ENCODE measurements at places on chromosomes 1 and 21.

GRCh38 chr1:185334182-185334581, 17.1 kb upstream of the IVNS1ABP start:
- no peak for DNase-seq

DNA sequence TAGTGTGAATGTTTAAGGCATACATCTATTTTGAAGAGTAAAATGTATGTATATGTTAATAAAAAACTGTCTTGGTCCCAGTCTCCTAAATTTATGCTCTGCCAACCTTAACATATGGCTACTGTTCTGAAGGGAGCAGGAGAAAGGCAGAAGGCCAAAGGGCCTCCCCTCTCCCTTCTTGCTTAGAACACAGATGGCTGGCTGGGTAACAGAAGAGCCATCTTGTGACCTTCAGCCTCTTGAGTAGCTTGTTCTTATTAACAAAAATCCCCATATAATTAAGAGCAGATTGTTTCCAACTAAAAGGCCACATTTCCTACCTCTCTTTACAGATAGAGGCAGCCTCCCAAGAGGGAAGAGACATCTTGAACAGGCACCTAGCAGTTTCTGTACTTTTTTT, 36.1 kb downstream of the EPB41 start:
- DNase-seq: no peak

DNA sequence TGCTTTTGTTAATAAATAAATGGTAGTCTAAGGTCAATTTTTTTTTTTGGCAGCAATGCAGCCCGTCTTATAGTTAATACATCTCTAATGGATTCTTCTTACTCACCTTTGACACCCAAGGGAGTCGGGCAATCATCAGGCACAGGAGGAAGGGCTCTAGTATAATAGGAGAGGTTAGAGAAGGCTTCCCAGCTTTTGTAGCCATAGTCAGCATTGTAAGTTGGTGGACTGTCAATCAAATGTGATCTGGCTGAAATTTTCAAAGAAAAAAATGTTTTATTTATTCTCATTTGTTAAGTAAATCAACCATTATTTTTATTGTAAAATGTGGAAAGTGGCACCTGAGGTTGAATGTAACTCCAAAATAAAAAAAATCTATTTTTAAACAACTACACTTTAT, 2.1 kb downstream of the PTGS2 start:
- no peak for DNase-seq

DNA sequence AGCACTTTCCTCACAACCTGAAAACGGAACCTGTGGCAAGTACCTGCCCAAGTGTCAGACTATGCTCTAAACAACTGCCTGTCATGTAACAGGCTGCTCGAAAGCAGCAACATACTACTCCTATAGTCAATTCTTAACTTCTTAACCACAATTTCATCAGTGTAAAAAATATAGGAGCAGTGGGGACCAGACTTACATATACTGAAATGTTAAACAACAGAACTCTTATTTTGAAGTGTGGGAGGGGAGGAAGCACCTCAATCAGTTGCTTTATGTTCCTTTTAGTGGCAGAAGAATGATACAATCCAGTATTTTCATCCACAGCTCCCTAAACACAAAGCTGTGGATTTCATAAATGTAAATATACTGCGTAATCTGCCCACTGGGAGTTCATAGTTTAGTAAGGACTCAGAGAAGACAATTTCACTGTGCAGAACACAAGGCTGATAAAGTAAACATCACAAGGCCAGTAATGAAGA, 44.2 kb downstream of the WLS start:
- no peak for DNase-seq

DNA sequence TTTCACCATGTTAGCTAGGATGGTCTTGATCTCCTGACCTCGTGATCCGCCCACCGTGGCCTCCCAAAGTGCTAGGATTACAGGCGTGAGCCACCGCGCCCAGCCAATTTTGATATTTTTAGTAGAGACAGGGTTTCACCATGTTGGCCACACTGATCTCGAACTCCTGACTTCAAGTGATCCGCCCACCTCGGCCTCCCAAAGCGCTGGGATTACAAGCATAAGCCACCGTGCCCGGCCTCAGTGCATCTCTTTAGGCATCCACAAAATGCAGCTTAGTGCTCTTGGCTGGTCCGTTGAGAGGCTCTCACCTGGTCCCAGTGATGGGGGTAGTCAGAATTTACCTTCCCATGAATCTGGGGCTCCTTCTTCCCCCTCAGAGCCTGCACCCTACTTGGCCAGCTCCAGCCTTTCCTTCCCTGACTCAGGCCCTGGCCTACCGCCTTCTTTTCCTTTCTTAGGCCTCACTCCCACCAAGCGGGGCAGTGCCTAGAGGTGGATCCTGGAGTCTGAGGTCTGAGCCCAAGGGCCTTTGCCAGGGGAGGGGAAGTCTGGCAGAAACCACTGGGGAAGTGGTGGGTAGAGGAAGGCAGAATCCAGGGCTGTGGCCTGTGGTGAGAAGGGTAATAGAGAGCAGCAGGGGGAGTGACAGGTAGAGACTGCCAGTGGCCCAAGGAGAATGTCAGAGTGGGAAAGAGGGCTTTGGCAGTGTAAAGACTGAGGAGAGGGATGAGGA, 3.7 kb downstream of the LENEP start:
- no peak for DNase-seq

- peak; percentile 48 for DNase-seq
Observed at GRCh38 chr1:39214998-39215873, 10.7 kb downstream of the MACF1 start.

DNA sequence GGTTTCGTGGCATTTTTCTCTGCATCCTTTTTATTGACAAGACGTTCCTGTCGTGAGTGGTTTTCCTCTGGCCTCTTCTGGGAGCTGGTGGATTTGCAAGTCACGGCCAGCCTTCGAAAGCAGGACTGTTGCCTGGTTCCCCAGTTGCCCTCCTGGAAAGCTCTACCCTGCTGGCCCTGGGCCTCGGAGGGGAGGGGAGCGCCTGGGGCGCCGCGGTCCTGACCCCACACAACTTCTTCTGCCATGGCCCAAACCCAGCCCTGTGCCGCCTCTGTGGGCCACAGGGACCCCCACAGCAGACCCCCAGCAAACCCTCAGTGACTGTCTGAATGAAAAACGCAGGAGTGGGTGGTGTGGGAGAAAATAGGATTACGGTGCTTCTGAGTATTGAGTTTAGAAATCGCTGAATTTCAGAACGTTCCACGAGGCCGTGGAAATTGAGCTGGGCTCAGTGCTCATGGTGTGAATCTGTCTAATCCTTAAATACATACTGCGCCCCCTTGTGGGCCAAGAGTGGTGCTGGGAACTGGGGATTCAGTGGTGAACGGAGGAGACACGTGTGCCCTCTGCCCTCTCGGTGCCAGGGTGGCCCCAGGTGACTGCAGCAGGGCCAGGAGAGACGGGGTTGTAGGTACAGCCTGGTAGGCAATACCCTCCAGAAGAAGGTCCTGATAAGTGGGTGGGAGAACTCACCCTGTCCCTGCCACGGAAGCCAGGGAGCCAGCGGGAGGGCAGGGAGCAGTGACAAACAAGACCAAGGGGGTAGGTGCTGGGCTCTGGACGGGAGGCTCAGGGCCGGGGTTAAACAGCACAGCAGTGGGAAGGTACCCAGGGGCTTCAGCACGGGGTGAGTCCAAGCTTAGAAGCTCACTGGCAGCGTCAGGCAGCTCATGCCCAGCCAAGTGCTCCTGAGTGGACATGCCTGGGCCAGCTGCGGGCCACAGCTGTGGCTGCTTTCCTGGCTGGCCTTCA, 101.2 kb upstream of the COL6A1 start:
- DNase-seq: peak; percentile 70

- no peak for DNase-seq
Observed at GRCh38 chr1:155134322-155134721, 1.3 kb upstream of the SLC50A1 start.

- peak; percentile 53 for DNase-seq
Observed at GRCh38 chr1:209755926-209756614, at the start of gene TRAF3IP3. TRAF3IP3 (plus strand) TSS chr1:209756053; CDS start chr1:209760040, 3,987 bp downstream.

DNA sequence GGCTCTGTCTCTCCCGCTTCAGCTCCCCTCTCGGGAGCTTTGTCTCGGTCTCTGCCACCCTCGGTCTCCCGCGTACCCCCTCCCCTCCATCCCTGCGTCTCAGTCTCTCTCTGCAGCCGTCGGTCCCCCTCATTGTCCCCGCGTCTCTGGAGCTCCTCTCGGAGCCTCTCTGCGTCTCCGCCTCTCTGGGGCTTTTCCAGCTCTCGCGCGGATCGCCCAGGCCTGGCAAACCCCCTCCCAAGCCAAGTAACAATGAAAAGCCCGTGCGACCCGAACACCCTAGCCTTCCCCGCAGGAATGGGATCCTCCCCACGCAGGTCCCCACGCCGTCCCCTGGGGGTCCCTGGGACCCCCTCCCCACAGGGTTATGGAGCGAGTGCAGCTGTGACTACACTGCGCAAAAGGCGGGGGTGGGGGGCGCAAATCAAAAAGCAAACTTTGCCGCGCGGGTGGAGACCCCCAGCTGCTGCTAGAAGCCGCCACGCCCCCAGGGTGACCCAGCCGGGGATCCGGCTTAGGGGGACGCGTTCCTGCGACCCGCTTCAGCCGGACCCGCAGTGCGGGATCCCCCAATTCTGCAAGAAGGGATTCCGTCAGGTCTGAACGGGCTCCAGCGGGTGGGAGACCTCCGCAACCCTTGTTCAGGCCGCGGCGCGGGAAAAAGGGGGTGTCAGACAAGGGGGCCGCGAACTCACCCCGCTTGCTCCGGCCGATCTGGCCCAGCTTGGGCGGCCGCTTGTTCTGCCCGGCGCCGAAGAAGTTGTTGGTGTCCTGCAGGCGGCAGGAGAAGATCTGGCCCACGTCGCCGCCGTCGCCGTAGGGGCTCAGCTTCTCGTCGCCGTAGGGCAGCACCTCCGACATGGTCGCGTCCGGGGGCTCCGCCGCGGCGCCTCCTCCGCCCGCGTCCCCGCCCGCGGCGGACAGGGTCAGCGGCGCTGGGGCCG, 1.2 kb downstream of the CAMK2N1 start:
- peak; percentile 17 for DNase-seq

DNA sequence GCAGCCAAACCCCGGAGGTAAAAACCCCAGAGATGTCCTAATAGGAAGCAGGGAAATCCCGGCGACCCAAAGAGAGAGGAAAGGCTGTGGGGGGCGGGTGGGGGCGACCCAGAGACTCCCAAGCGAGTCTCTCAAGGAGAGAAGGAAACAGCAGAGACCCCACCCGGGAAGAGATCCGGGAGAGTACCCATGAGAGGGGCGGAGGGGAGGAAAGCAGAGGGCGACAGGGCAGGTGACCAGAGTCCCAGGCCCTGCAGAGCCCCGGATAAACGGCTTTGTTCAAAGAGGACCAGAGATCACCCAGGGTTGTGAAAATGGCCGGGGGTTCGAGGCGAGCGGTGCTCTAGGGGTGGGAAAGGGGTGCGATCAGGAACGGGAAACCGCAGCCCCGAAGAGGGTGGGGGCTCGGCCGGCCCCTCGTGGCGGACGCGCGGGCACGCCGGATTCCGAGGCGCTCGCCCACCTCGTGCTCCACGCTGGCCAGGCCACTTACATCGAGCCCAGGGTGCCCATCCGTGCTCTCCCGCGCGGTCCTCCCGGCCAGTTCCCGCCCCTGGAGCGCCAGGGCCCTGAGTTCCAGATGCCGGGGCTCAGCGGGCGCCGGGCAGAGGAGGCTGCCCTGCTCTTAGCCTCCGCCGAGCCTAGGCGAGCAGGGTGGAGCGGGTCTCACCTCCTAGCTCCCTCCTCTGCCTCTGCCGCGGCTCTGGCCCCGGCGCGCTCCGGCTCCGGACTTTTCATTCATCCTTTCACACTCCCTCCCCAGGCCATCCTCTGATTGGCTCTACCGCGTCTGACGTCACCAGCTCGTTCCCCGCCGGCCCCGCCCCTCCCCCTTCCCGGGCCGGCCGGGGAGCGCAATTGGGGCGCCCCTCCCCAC, 52.3 kb downstream of the RHBG start:
- DNase-seq: peak; percentile 90

DNA sequence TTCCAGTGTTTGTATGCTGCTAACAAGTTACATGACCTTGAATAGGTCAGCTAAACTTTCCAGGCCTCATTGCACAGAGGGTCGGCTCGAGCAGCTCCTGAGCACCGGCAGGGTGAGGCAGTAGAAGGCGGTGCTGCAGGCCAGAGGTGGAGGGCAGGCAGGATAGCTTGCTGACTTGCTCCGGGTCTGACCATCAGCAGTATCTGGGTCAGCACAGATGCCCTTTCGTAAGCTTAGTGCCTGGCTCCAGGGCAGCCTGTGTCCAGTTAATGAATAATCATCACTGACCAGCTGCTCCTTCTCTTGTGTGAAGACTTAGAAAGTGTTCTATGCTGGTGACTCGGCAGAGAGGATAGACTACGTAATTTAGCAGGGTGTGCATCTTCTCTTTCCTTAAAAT, 6.9 kb downstream of the MAPKAPK2 start:
- no peak for DNase-seq

DNA sequence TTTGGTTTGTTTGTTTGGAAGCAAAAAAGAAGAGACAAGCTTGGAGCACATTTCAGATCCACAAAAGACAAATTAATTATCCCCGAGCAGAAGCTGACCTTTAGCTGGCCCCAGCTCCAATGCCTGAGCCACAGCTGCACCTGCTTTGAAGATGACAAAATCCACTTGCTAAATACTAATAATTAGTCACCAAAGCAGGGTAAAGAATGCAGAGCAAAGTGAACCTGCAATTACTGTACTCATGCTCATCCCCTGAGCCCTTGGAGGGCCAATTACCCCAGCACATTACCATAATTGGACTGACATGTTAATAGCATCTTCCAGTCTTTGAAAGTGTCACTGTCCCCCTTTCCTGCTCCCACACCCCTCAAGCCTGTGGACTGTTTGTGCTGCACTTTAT, 38.2 kb upstream of the KCND3 start:
- DNase-seq: no peak

- DNase-seq: no peak
Observed at GRCh38 chr1:170789063-170789462, 125.1 kb downstream of the PRRX1 start.

DNA sequence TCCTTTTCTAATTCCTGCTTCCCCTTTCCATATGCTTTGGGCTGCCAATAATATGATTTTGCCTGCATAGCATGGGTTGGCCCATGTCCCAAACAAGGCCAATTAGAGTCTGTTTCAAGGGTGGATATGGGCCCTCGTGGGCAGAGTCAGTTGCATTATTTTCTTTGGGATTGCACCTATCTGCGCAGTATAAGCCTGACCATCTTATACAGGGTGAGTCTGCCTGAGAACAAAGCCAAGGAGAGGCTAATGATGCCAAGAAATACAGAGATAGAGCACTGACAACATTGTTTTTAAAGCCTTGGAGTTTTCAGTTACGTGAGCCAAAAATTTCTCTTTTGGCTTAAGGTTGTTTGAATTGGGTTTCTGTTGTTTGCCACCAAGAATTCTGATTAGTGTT, 18.6 kb downstream of the OVAAL start:
- DNase-seq: no peak

DNA sequence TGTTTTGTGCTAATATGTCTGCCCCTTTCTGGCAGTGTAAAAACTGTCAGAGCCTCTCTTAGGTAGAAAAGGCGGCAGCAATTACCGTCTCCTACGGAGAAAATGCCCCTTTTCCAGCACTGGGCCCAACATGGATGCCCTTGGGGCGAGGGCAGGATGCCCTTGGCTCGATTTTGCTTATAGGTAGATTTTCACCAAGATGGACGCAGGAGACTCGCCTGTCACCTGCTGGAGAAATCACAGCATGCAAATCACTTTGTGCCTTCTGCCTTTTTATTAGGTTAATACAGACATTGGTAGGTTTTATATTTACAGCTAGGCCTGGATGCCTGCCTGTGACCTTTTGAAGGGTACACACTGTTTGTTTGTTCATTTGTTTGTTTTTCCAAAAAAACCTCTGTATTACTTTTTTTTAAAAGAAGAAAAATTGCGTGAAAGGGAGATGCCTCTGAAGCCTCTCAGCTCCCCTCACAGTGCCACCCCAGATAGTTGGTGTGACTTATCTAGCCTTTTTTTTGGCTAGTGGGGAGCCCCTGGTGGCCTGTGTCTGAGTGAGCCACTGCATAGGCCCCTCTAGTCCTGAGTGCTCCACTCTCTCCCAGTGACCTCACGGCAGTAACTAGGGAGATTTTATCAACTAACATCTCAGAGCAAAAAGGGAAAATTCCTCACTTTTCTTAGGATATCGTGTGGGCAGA, 2.5 kb downstream of the ATP1B1 start:
- DNase-seq: no peak

All from GM19239 (cell line).